ENCODE measurements at places on chromosomes 1 and 21.

DNA sequence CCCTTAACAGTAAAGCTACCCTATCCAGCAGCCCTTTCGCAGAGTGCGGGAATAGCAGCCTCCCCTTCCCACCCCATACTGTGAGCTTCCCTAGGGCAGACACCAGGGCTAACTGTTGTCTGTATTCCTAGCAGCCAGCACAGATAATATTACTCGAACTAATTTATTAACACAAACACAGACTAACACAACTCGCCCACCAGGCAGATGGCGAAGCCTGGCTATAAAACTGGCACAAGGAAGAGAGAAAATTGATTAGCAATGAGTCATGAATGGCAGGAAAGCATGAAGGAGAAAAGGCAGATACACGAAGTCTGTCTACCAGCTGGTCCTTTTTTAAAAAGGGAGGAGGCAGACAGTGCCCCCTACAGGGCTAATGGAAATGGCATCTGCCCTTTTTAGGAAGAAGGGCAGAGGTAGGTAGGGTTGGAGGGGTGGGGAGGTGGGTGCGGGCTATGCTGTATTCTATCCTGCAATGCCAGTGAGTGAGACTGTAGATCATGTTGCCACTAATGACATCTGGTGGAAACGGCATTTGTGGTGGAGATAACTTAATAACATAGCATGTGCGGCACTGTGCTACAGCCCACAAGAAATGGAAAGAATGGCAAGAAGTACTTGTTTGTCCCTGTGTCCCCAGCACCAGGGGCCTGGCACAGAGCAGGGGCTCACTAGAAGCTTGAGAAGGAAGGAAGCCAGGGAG lies 30.6 kb upstream of the CTPS1 start:
- peak; percentile 79 for DNase-seq

GRCh38 chr1:33586795-33587194 lies 114.3 kb downstream of the ZSCAN20 start:
- no peak for DNase-seq

- peak; percentile 94 for DNase-seq
Measured at GRCh38 chr21:32520875-32521735, 64.2 kb downstream of the TCP10L start.

GRCh38 chr1:246418565-246419312 lies 88.3 kb downstream of the SMYD3 start:
- no peak for DNase-seq

DNA sequence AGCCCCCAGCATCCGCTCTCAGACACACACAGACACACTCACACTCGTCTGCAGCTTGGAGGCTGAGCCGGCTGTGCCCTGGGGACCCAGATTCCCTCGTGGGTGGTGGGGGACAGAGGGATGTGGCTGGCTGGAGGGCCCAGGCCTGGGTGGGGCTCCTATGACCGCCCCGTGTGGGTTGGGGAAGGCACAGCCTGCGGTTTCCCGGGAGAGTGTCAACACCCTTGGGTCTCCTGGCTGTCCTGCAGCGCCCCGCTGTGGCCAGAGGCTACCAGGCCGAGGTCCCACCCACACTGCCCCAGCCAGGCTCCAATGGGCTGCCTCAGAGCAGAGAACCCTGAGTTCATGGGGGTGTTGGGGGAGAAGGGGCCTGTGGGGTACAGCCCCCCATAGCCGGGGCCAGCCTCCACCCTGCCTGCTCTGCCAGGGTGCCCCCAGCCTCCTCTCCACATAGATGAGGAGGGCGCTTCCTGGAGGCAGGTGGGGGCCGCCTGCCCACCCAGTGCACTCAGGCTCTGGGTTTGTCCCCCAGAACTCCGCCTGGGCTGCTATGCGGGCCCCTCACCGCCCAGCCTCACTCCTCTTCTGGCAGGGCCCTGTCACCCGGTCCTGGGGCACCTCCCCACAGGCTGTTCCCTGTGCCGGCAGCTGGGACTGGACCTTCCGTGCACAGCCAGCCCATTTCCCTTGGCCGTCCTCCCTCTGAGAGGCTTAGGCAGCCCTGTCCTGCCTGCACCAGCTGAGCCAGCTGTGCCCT lies at the start of gene TTC34:
Gene TTC34 (minus strand): TSS at position 159 of the 757 bp plus-strand sequence. CDS start 866 bp downstream, outside the sequence.
- DNase-seq, result peak; percentile 19

DNA sequence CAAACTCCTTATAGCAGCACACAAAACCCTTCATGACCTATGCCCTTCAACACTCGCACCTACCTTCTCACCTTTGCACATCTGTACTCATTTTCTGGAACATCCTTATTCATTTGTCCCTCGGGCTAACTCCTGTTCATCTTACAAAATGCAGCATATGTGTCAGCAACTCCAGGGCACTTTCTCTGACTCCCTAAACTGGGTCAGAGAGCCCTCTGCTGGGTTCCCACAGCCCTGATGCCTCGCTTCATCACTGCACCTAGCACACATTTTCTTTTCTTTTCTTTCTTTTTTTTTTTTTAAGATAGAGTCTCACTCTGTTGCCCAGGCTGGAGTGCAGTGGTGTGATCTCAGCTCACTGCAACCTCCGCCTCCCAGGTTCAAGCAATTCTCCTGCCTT lies 54.0 kb downstream of the RAB3B start:
- DNase-seq, result no peak

GRCh38 chr21:44732263-44732662 lies 20.9 kb upstream of the TSPEAR start:
- no peak for DNase-seq

GRCh38 chr1:175207971-175208370 lies 15.4 kb upstream of the KIAA0040 start:
- DNase-seq, result no peak

GRCh38 chr1:224733027-224733911 lies 117.2 kb downstream of the CNIH3 start:
- peak; percentile 77 for DNase-seq

DNA sequence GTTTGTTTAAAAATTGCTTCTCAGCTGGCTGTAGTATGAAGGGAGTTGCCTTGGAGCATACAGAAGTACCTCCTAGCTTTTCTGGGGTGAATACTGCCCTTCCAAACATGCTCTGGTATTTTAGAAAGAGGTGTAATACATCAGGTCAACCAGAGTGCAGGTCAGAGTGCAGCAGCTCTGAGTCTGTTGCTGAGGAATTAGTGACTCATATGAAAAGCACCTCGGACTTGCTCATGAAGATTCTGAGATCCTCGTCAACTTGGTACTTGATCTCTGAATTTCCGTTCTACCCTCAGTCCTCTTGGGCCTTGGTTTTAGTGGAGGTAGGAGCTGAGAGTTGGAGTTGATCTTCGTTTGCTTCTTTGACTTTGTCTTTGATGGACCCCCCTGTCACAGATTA lies 67.3 kb downstream of the NOS1AP start:
- peak; percentile 70 for DNase-seq

Measured in RPMI7951 (cell line).